NB4 (cell line): ENCODE measurements at places on chromosomes 13 and 19.

DNA sequence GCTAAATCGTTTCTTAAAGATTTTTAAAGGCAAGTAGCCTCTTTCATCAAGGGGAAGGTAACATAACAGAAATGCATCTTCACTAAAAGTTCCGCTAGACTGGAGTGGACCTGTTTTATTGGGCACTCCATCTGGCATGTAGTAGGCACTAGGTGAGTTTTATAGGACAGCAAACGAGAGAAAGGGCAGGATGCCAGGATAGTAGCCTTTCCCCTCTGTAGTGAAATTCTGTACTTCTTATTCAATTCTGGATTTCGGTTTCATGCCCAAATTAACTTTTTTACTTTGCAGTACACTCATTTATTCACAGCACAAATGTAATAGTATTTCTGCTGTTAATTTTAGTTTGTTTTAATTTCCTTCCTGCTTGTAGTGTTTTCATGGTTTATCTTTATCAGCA is 45.2 kb downstream of the GPR180 start:
- no peak for DNase-seq

DNA sequence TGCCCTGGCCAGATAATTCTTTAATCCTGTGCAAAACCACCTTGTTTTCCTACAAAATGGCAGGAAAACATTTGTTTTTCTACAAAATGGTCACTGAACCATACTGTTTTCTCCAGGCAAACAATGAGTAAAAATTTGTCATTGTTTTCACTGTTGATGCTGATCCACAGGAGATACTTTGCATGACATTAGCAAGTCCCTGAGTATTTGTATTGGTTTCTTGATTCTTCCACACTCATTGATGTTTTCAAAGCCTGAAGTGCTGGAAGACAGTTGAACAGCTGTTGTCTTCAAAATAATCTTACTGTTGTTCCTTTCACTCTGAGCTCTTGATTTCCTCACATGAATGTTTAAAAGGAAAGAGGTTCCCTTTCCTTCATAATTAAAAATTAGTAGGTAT is 123.1 kb upstream of the HTR2A start:
- DNase-seq, result no peak

DNA sequence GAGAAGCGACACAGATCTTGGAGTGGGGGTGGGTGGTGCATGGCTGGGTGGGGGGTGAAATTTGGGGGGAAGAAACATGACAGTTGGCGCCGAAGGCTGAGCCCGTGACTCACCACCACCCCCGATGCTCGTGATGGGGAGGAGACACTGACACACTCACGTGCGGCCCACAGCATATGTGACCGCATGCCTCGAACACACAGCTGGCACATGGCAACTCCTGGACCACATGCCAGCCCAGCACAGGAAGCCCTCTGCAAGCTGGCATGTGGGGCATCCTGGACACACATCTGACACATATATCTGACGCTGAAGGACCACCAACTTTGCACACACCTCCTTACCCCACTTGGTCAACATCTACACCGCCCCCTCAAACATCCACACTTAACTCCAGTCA is 1.2 kb upstream of the GRIK5 start:
- no peak for DNase-seq

- peak; percentile 59 for DNase-seq
These were observed 100.5 kb downstream of the FLT1 start for GRCh38 chr13:28394422-28394821.

DNA sequence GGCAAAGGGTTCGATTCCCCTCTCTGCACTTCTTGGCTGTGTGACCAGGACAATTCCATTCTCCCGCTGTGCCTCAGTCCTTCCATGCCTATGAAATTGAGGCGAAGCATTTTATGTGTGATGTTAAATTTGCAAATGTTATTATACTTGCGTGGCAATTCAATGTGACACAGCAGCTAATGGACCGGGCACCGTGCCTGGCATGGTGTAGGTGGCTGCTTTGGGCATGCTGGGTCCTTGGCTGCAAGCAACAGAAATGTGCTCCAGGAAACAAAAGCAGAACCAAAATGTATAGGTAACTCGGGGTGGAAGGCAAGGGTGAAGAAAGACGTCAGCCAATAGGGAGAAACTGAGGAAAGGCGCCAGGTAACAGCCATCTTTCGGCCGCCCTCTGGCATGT is 37.1 kb downstream of the TINCR start:
- DNase-seq, result no peak

DNA sequence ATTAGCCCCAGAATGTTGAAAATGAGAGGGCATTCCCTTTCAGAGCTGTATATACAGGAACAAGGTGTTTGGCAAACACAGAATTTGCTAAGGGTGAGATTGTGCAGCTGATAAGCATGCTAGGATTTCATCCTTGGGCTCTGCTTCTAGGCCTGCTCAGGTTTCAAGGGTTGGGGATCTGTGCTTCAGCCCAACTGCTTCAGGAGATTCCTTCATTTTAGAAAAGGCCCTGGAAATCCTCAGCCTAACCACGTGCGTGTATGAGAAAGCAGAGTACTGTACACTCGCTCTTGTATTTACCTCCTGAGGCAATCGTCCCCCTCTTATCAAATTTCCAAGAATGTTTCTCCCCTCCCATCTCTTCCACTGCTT is 291.6 kb upstream of the ARGLU1 start:
- DNase-seq, result no peak

- DNase-seq, result no peak
These were observed 27.5 kb upstream of the TMEM160 start for GRCh38 chr19:47075941-47076340.

DNA sequence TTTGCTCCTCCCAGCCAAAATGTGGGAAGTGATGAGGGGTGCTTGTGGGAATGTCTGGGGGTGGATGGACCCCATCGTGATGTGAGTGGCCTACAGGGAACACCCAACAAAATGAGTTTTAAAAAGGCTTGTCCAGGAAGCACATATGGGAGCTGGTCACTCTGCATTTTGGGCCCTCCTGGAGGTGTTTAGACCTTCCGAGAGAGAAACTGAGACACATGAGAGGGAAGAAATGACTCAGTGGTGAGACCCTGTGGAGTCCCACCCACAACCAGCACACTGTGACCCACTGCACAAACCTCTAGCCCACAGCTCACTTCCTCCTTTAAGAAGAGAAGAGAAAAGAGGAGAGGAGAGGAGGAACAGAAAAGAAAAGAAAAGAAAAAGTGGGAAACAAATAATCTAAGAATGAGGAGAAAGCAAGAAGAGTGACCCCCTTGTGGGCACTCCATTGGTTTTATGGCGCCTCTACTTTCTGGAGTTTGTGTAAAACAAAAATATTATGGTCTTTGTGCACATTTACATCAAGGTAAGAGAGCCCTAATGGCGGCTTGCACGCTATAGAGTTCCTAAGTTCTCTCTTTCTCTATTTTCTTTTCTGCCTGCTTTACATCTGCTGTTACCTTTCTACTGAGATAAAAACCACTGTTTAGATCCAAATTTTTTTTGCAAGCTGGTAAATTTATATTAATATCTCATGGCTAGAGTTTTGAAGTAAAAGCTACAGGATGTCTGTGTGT is 13.3 kb upstream of the LILRB1 start:
- no peak for DNase-seq

GRCh38 chr13:59176775-59177174 is 987.0 kb downstream of the DIAPH3 start:
- DNase-seq, result peak; percentile 30

DNA sequence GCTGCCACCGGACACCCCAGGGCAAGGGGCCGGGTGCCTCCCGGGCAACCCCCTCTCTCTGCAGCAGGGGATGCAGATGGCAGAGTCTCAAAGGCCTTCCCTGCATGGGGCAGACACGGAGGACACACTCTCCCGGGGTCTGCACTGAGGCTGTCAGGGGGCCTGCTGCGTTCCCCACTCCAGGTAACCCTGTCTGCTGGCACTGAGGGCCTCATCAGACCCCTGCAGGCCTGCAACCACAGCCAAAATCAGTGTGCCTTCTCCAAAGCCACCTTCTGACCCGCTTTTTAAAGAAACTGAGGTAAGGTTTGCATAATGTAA is 93.9 kb downstream of the GNG7 start:
- DNase-seq, result no peak

DNA sequence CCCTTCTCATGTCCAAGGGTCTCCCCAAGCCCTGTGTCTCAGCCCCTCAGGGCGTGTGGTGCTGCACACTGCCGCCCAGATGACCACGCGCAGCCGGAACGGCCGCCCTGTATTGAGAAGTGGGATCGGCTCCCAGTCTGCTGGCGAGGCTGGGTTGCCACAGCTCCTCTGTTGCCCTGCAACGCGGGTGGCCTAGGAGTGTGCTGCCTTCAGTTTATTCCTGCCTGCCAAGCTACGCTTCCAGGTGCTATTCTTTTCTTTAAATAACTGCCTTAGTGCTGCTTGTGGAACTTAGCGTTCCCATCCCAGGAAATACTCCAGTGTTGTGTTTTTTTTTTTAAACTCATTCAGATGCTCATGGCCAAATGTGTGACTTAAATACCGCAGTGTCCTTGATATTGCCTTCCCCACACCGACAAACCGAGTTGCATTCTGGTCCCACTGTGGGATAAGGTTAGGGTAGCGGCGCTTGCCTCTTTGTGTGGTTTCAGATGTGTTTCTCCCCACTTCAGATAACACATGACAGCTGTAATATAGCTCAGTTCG is 16.6 kb downstream of the ACTN4 start:
- no peak for DNase-seq
